Cardiac ventricle fibroblast (primary cell): ENCODE measurements at places on chromosomes 5 and 9. TPM values are rescaled to one million over a fixed set of nuclear protein-coding genes. Genes with fewer than 3 reads are reported as not detected.

PCDHAC1 gene
- 0.25 TPM in 1 of 2 replicates, not detected in the other for total RNA-seq

CDH18 gene
- total RNA-seq = 0.68 and 2.3 TPM in 2 replicates

POLR3G gene
- 2.4 and 4.2 TPM in 2 replicates for total RNA-seq

SAXO1 gene
- total RNA-seq = 0.20 and 3.6 TPM in 2 replicates

CDH9 gene
- not detected in 2 replicates for total RNA-seq

PURA gene
- total RNA-seq = 13.4 and 15.7 TPM in 2 replicates

PTGDS gene
- total RNA-seq = 211 and 233 TPM in 2 replicates

ADAMTS2 gene
- 112 and 121 TPM in 2 replicates for total RNA-seq

KCNN2 gene
- 0.12 TPM in 1 of 2 replicates, not detected in the other for total RNA-seq

ZFP2 gene
- 1.3 and 2.8 TPM in 2 replicates for total RNA-seq

PPP3R2 gene
- total RNA-seq = not detected in 2 replicates

GABRP gene
- not detected in 2 replicates for total RNA-seq

PCDHA1 gene
- total RNA-seq = 0.05 TPM in 1 of 2 replicates, not detected in the other

PDLIM7 gene
- total RNA-seq = 96.1 and 124 TPM in 2 replicates

PCDHB12 gene
- total RNA-seq = 0.29 and 0.56 TPM in 2 replicates

TIMD4 gene
- not detected in 2 replicates for total RNA-seq

PCDHA9 gene
- total RNA-seq = 0.05 TPM in 1 of 2 replicates, not detected in the other

FST gene
- total RNA-seq = 10.0 and 10.8 TPM in 2 replicates

INSL4 gene
- not detected in 2 replicates for total RNA-seq

NRARP gene
- total RNA-seq = 0.29 and 1.7 TPM in 2 replicates

LMBRD2 gene
- total RNA-seq = 4.7 and 7.5 TPM in 2 replicates

TTC39B gene
- 3.8 and 6.4 TPM in 2 replicates for total RNA-seq

MXD3 gene
- total RNA-seq = 10.5 and 16.7 TPM in 2 replicates

PCDHGB4 gene
- 14.1 and 14.6 TPM in 2 replicates for total RNA-seq

PAX5 gene
- not detected in 2 replicates for total RNA-seq

CXCL14 gene
- total RNA-seq = 0.64 TPM in 1 of 2 replicates, not detected in the other

SUSD1 gene
- 4.1 and 4.4 TPM in 2 replicates for total RNA-seq

NRG2 gene
- 0.05 and 0.12 TPM in 2 replicates for total RNA-seq

PHF24 gene
- 0.05 and 0.06 TPM in 2 replicates for total RNA-seq

CAMK4 gene
- 0.44 and 0.94 TPM in 2 replicates for total RNA-seq

ANXA2R gene
- total RNA-seq = 2.5 and 3.6 TPM in 2 replicates

OR2S2 gene
- total RNA-seq = not detected in 2 replicates

PTGER4 gene
- 39.9 and 40.1 TPM in 2 replicates for total RNA-seq

RNF183 gene
- not detected in 2 replicates for total RNA-seq
